ENCODE measurements at places on chromosomes 6 and 20.

- DNase-seq, result no peak
Measured at GRCh38 chr6:14423955-14424354, 306.4 kb downstream of the CD83 start.

DNA sequence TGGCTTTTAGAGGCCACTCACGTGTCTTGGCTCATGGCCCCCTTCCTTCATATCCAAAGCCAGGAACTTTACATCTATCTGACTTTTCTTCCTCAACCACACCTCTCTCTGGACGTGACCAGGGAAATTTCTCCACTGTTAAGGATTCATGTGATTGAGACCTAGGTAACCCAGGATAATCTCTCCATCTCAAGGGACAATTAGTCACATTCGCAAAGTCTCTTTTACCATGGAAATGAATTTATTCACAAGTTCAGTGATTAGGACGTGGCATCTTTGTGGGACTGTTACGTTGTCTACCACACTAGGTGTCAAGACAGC is 227.5 kb upstream of the RAB32 start:
- DNase-seq, result no peak

- no peak for DNase-seq
Measured at GRCh38 chr6:117477988-117478852, 4.3 kb upstream of the DCBLD1 start.

GRCh38 chr6:29631860-29632731 is 887 bp downstream of the GABBR1 start:
- peak; percentile 77 for DNase-seq

- no peak for DNase-seq
Measured at GRCh38 chr20:24135781-24136180, 147.2 kb upstream of the GGTLC1 start.

DNA sequence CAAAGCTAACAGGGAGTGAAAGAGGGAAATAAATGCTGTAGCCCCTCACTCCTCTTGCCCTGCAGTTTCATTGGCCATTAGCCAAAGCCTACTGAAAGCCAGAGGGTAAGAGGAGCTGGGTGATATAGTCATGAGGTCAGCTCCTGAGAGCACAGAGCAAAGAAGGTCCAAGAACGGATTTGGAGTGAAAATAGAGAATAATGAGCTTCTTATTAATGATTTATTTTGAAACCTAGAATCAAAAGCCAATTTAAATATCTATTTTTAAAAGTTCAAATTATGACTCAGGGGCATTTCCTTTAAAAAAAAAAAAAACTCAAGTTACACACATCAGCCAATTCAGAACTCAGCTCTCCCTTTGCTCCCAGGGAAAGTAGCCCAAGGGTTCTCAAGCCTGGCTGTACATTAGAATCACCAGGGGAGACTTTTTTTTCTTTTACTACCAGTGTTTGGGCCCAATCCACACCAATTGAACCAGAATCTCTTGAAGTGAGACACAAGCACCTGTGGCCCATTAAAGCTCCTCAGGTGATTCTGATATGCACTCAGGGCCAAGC is 79.1 kb downstream of the SNAP25 start:
- no peak for DNase-seq

GRCh38 chr6:26044140-26045064 is 42.8 kb upstream of the HFE start:
- DNase-seq, result no peak

DNA sequence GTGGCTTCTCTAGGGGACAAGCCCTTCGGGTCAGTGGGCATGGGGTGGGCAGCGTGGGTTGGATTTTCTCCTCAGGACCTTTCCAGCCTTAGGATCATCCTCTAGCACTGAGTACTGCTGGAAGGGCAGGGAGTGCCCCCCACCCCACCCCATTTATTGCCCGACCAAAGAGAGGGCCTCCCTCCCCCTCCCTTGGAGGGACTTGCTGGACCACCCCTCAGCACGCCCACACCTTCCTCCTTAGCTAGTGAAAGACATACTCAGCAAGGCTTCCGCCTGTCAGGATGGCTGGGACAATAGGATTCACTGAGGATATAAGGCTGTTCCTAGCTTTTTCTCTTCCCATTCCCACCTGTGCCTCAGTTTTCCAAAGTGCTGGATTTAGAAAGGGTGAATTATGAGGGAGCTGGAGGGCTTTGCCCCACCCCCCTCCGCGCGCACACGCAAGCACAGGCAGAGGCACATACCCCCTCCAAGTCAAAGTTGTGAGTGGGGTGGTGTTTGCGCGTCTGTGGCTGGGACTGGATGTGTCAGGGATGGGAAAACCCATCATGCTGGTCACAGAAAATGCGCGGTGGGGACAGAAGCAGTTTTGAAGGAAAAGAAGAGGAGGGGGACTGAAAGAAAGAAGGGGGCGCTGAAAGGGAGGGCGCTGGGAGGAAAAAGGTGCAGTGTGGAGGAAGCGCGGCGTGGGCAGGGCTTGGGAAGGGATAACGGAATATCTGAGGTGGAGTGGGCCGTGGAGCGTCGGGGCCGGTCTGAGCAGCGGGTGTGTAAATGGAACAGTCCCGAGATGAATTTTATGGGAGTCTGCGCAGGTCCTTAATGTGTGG is 693 bp upstream of the SLC29A1 start:
- DNase-seq, result peak; percentile 10

GRCh38 chr20:8536262-8536618 is 404.2 kb downstream of the PLCB1 start:
- no peak for DNase-seq

DNA sequence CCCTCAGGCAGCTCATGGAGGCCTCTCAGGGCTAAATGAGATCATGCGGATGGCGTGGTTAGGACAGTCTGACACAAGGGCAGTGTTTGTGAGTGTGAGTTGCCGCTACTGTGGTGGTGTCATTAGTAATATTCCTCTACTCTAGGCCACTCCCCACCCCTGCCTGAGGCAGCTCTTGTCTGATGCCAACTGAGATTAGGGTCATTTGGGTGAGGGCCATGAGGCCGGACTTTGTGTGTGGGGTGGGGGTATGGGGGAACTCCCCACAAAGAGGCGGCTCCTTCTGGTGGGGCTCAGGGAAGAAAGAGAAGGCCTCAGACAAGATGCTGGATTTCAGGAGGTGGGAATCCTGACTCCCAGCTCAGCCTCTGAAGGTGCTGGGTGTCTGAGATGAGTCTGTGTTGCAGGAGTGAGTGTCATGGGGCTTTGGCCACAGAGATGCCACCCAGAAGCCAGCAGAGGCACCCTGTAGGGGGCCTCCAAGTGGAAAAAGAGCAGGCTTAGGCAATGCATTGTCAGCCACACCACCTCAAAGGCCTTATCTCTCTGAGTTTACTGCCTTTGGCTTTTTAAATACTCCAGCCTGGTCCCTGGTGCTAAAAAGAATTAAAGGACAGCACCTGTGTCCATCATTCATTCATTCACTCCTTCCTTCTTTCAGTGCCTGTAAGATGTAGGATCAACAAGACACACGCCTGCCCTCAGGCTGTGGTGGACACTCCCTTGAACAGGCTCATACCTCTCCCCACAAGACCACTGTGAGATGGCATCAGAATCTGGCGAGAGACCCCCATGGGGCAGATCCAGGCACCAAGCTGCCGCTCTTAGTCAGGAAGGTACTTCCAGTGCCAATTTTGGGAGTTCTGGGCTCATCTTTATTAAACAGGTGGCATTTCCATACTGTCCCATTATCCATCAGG is 175.2 kb downstream of the MRPL14 start:
- no peak for DNase-seq

GRCh38 chr6:33286946-33287914 is 1.8 kb downstream of the WDR46 start:
- no peak for DNase-seq

GRCh38 chr6:14549304-14549770 is 431.8 kb downstream of the CD83 start:
- no peak for DNase-seq

- no peak for DNase-seq
Measured at GRCh38 chr6:141077355-141078333, 1055.1 kb upstream of the GJE1 start.

GRCh38 chr6:156107624-156108101 is 652.0 kb upstream of the NOX3 start:
- no peak for DNase-seq

DNA sequence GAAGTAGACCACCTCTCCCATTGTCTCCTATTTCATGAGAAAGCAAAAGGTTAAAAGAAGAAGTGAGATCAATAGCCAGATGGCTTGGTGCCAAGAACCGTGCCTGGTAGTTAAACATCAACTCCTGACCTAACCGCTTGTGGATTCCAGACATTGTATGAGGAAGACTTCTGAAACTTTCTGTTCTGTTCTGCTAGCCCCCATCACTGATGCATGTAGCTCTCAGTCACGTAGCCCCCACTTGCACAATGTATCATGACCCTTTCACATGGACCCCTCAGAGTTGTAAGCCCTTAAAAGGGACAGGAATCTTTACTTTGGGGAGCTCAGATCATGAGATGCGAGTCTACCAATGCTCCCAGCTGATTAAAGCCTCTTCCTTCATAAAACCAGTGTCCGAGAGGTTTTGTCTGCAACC is 301.2 kb downstream of the RNGTT start:
- no peak for DNase-seq

Measured in stimulated activated CD4-positive, alpha-beta T cell treated with anti-CD3 and anti-CD28 coated beads, Interleukin-4, amount 100 ng/mL, for 4 hours (primary cell).